A549 treated with dexamethasone at 1 μM for 4 hours (cell line): ENCODE measurements at places on chromosomes 6 and 20. TPM values are rescaled to one million over a fixed set of nuclear protein-coding genes. Genes with fewer than 3 reads are reported as not detected.

Gene LTB
- 0.20 to 0.46 TPM (median 0.32 TPM) in 5 replicates for total RNA-seq

Gene BCAS1
- total RNA-seq = 0.44 to 0.69 TPM (median 0.64 TPM) in 5 replicates

Gene GGTLC1
- not detected in 5 replicates for total RNA-seq

Gene TP53TG5
- total RNA-seq = not detected in 5 replicates

Gene SMOC2
- total RNA-seq = 0.07 TPM in 1 of 5 replicates, not detected in the others

Gene SEL1L2
- not detected in 5 replicates for total RNA-seq

Gene GPLD1
- total RNA-seq = 0.45 to 1.4 TPM (median 1.3 TPM) in 5 replicates
